Mesothelial cell of epicardium (in vitro differentiated cells): ENCODE measurements at places on chromosomes 2 and 18. TPM values are rescaled to one million over a fixed set of nuclear protein-coding genes. Genes with fewer than 3 reads are reported as not detected.

The IMPA2 gene
- total RNA-seq = 29.9 to 30.6 TPM (median 30.4 TPM) in 3 replicates

GRCh38 chr2:199258291-199258690, 199.4 kb downstream of the SATB2 start:
- H3K4me1 ChIP-seq = no peaks in the 10 kb centered on the region
- H3K36me3 ChIP-seq = peaks cover 2% of the 10 kb centered on the region
- H3K27ac ChIP-seq = no peak overlapping the region

DNA sequence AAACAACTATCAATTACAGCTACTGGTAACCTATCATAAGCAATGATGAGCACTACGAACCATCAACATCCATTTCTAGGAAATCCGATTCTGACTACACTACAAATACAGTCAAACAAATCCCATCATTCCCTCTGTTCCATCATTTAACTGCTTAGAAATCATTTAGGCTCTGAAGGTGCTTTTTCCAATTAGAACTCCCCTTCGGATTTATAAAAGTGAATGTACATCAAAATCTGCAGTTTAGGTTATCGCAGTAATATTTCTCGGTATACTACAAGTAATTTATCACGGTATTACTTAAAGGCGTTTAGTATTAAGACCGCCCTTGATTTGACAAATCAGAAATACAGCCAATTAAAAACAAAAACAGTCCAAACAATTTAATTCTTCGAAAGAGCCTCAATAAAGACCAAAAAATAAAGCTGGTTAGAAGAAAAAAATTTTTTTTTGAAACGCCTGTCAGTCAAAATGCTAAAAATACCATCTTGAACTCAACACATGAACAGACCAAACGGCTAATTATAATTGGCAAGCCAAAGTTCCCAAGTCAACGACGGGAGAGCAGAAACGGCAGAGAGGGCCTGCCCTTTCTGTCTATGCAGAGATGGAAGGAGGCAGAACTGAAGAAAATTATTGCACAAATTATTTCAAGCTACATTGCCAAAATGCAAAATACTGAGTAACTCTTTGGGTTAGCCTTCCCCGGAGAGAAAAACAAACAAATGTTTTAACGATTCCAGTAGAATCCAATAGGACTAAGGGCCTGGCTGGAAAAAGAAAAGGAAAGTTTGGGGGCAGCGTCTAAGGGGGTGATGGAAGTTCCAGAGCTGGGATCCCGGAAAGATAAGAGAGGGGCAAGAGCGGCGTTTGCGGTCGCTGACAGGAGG, 1.2 kb downstream of the VPS54 start:
- H3K4me1 ChIP-seq = peaks cover 35% of the 10 kb centered on the region
- H3K27me3 ChIP-seq = no peaks in the 10 kb centered on the region
- H3K36me3 ChIP-seq = no peaks in the 10 kb centered on the region
- H3K27ac ChIP-seq = peak overlapping the region; percentile 98

The EVX2 gene
- 0.07 to 0.09 TPM in 2 of 3 replicates, not detected in the other for total RNA-seq

DNA sequence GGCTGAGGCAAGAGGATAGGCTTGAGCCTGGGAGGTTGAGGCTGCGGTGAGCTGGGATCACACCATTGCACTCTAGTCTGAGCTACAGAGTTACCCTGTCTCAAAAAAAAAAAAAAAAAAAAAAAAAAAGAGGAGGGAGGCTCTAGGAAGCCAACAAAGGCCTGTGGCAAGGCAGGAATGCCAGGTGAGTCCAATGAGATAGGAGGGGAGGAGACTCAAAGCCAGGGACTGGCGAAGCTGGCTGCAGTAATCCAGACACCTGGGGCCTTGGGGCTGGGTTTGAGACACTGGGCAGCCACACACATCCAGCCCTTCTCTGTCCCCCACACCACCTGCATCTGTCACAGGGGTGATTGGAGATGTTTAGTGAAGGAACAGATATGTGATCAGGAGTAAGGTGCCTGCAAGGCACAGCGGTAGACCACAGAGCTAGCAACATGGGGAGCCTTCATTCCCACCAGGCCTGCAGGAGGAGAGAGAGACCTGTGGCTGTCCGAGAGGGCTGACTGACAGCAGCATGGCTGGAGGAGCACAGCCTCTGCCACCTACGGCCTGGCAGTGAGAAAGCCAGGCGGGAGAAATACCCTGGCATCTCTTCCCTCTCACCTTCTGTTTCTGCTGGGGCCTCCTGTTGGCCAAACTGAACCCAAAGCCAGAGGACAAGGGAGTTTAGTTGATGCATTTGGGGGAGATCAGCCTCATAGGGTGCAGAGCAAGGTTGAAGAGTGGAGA, 9.5 kb downstream of the CHPF start:
- peaks cover 3% of the 10 kb centered on the region for H3K4me1 ChIP-seq
- H3K36me3 ChIP-seq = peaks cover 5% of the 10 kb centered on the region
- no peak overlapping the region for H3K27ac ChIP-seq

DNA sequence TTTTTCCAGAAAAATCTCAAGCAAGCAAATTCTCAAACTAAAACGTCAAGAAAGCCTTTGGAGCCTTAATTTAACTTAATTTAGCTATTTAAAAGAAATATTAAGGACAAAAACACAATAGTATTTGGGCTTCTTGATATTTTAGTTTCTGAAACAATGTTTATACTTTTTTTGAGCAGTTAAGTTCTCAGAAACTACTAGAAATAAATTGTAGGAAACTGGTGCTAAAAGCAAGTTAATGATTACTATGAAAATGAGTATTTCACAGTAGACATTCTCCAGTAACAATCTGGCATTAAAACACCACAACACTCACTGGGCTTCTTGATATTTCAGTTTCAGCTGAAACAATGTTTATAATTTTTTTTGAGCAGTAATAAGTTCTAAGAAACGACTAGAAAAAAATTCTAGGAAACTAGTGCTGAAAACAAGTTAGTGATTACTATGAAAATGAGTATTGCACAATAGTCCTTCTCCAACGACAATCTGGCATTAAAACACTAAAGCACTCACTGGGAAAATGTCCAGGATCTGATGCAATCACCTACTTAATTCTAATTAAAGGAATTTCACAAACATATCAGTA, 45.1 kb downstream of the TRAK2 start:
- peaks cover 64% of the 10 kb centered on the region for H3K4me1 ChIP-seq
- H3K36me3 ChIP-seq = peaks cover 5% of the 10 kb centered on the region
- H3K27me3 ChIP-seq = no peaks in the 10 kb centered on the region

The INHA gene
- total RNA-seq = 3.0 to 3.7 TPM (median 3.6 TPM) in 3 replicates

DNA sequence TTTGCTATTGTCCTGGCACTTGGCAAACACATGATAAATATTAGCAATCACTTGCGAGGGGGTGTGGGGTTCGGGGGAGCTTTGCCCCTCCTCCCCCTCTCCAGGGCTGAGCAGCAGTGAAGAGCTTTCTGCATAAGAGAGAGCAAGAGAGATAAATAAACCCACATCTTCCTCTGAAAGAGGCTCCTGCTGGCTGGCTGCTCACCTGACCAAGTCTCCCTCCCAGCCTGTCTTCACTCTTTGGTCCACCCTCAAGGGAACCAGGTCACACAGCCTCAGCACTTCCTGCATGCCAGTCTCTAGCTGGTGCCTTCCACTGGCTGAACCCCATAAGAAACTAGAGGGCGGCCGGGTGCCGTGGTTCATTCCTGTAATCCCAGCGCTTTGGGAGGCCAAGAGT, 18.5 kb upstream of the YWHAQ start:
- no peaks in the 10 kb centered on the region for H3K27me3 ChIP-seq
- no peak overlapping the region for H3K27ac ChIP-seq
- H3K4me1 ChIP-seq = peaks cover 13% of the 10 kb centered on the region
- no peak for DNase-seq
- no peaks in the 10 kb centered on the region for H3K36me3 ChIP-seq

The LONRF2 gene
- 13.4 to 14.6 TPM (median 13.7 TPM) in 3 replicates for total RNA-seq

The MAP3K19 gene
- not detected in 3 replicates for total RNA-seq

The CYP26B1 gene
- 1,290 to 1,322 TPM (median 1,292 TPM) in 3 replicates for total RNA-seq

DNA sequence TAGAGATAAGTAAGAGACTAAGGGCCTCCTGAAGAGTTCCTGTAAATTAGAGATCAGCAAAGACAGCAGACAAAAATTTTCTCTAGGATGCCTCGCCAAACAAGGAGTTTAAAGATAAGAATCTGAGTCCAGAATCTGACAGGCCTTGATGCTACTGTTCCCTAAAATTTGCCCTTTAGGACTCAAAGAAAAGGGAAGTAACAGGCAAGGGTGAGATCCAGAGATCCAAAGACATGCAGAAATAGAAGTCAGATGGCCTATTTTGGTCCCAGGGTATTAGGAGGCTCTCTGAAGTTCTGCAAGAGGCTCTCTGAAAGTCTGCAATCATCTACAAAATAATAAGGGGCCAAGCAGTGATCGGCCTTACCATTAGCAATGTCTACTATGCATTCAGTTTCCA, 33.0 kb downstream of the GALNT5 start:
- H3K27me3 ChIP-seq = no peaks in the 10 kb centered on the region
- DNase-seq = no peak
- H3K36me3 ChIP-seq = no peaks in the 10 kb centered on the region
- H3K4me3 ChIP-seq = no peak overlapping the region

The SERPINB12 gene
- not detected in 3 replicates for total RNA-seq

- no peak overlapping the region for H3K27ac ChIP-seq
- no peaks in the 10 kb centered on the region for H3K27me3 ChIP-seq
- peaks cover 23% of the 10 kb centered on the region for H3K4me1 ChIP-seq
- no peaks in the 10 kb centered on the region for H3K36me3 ChIP-seq
- no peak overlapping the region for H3K4me3 ChIP-seq
These were observed 313.8 kb downstream of the RIT2 start for GRCh38 chr18:42801706-42802105.

- H3K36me3 ChIP-seq = peaks cover 4% of the 10 kb centered on the region
- DNase-seq = no peak
- H3K27me3 ChIP-seq = no peaks in the 10 kb centered on the region
- no peak overlapping the region for H3K4me3 ChIP-seq
These were observed 24.6 kb downstream of the EML4 start for GRCh38 chr2:42193722-42194187.

The FKBP1B gene
- 14.6 to 18.0 TPM (median 16.9 TPM) in 3 replicates for total RNA-seq

DNA sequence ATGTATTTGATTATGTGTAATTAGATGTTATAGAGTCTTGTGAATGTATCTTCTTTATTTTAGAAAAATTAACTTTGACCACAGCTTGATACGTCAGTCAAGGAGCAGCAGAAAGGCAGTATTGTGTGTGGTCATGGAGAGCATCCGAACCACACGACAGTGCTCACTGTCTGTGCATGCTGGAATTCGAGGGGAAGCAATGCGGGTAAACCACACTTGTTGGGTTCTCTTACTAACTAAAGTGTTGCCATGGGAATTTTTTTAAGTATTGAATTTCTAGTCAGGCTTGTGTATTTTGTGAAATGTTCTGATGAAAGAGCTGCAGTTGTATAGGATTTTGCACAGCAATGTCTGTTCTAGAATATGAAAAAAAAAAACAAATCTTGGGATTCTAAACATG, 4.8 kb downstream of the PJVK start:
- peaks cover 12% of the 10 kb centered on the region for H3K4me1 ChIP-seq
- H3K27me3 ChIP-seq = no peaks in the 10 kb centered on the region
- DNase-seq = no peak
- H3K27ac ChIP-seq = no peak overlapping the region
- no peak overlapping the region for H3K4me3 ChIP-seq
- peaks cover 3% of the 10 kb centered on the region for H3K36me3 ChIP-seq

GRCh38 chr2:159769147-159769546, 28.9 kb downstream of the CD302 start:
- H3K27me3 ChIP-seq = no peaks in the 10 kb centered on the region
- peaks cover 23% of the 10 kb centered on the region for H3K36me3 ChIP-seq
- no peak overlapping the region for H3K27ac ChIP-seq
- H3K4me1 ChIP-seq = no peaks in the 10 kb centered on the region
- DNase-seq = no peak
